ENCODE measurements at places on chromosomes 2 and 18. TPM values are rescaled to one million over a fixed set of nuclear protein-coding genes. Genes with fewer than 3 reads are reported as not detected.

The ALKAL2 gene
- not detected for total RNA-seq

The KLHL41 gene
- 3,308 TPM for total RNA-seq

The CYB5A gene
- total RNA-seq: 13.4 TPM

The DNAJC5G gene
- total RNA-seq: not detected

DNA sequence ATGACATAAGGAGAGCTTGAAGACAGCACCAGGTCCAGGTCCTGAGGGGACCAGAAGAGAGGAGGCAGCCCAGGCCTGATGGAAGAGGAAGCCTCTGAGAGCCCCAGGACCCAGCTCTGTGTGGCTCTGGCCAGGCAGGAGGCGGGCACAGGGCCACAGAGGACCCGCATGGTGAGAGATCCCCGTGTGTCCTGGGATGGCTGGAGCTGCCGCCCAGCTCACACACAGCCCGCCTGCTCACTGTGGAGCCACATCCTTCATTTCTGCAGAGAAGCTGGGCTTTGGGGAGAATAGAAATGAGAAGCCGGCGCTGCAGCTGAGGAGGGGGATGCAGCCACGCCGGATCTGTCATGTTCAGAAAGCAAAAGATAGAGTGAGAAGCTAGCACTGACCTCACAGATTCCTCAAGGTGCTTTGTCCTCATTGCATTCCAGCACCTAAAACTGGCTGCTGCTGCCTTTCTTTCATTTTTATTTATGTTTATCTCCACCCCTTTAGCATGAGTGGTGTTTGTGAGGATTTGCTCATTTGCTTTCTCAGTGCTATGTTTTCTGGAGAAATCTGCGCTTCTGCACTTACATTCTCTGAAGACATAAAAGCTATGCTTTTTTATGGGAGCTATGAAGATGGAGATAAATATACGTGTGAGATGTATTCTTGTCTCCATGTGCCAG lies 307.6 kb upstream of the MYT1L start:
- no peaks in the 10 kb centered on the region for H3K36me3 ChIP-seq
- H3K27ac ChIP-seq: no peak overlapping the region
- H3K4me1 ChIP-seq: no peaks in the 10 kb centered on the region

DNA sequence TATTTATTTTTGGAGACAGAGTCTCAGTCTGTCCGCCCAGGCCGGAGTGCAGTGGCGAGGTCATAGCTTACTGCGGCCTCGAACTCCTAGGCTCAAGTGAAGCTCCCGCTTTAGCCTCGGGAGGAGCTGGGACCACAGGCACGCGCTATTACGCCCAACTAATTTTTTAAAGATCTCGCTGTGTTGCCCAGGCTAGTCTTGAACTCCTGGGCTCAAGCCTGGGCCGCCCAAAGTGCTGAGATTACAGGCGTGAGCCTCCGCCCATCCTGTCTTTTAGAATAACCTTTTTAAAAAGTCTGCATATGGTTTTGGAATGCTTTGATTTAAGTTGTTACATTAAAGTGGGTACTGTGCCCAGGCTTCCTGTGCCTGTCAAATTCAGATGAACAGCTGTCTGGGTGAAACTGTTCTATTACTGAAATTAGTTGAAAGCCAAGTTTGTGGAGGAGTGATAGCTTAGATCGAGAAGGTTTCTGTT lies 944 bp downstream of the RAB3GAP1 start:
- H3K4me3 ChIP-seq: peak overlapping the region; percentile 85
- peaks cover 4% of the 10 kb centered on the region for H3K36me3 ChIP-seq
- peaks cover 40% of the 10 kb centered on the region for H3K4me1 ChIP-seq
- H3K27me3 ChIP-seq: no peaks in the 10 kb centered on the region
- peak overlapping the region; percentile 95 for H3K27ac ChIP-seq
- DNase-seq: no peak

GRCh38 chr2:119700866-119701265 lies 21.9 kb downstream of the TMEM177 start:
- H3K4me3 ChIP-seq: no peak overlapping the region
- no peak overlapping the region for H3K27ac ChIP-seq
- H3K36me3 ChIP-seq: no peaks in the 10 kb centered on the region
- no peaks in the 10 kb centered on the region for H3K27me3 ChIP-seq

DNA sequence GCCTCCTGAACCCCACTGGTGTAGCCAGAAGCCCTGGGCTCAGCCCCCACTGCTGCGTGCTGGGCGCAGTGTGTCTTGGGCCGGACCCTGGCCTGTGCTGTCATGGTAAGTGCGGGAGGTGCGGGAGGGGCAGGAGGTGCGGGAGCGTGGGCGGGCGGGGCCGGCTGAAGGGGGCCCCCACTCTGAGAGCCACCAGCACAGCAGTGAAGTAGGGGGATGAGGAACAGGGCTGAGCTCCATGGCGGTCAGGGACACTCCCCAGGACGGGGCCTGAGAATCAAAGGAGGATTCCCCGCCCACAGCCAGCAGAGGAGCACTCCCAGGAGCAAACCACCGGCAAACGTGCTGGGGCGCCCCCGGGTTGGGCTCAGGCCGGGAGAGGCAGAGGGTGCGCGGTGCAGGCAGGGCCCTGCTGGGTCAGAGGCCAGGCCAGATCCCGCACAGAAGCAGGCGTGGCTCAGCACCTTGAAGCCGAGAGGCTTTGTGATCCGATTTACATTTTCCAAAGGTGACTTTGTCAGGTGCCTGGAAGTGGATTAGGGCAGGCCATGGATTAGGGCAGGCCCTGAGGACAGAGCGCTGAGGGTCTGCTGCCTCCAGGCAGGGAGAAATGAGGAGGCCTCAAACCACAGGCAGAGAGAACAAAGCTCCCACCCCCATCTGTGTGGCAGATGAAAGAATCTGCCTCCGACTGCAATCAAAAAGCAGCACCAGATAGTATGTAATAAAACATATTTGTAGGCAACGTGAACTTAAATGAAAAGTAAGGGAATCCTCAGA lies 152.0 kb upstream of the RAB6C start:
- no peaks in the 10 kb centered on the region for H3K36me3 ChIP-seq
- no peaks in the 10 kb centered on the region for H3K4me1 ChIP-seq
- no peaks in the 10 kb centered on the region for H3K27me3 ChIP-seq
- no peak overlapping the region for H3K27ac ChIP-seq
- no peak for DNase-seq

DNA sequence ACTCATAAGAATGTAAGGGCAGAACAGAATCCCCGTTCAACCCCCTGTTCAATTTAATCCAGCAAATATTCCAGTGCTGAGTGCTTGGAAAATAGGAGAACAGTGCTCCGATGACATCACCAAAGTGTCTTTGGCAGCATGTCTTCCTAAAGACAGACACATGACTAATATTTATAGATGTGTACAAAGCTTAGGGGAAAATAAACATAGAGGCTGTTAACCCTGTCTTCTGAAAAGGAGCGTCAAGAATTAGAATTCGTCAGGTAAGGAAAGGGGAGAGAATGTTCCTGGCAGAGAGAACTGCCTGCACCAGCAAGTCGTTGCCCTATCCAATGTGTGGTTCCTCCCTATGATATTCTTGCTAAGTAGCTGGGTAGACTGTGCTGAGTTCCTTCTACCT lies 72.7 kb downstream of the PLB1 start:
- H3K4me3 ChIP-seq: no peak overlapping the region
- DNase-seq: no peak
- H3K27me3 ChIP-seq: no peaks in the 10 kb centered on the region
- H3K27ac ChIP-seq: peak overlapping the region; percentile 83

- H3K4me1 ChIP-seq: peaks cover 64% of the 10 kb centered on the region
- H3K4me3 ChIP-seq: no peak overlapping the region
- H3K27ac ChIP-seq: peak overlapping the region; percentile 87
- peak; percentile 48 for DNase-seq
- H3K36me3 ChIP-seq: no peaks in the 10 kb centered on the region
These were observed 11.5 kb downstream of the GNLY start for GRCh38 chr2:85705680-85706039.

DNA sequence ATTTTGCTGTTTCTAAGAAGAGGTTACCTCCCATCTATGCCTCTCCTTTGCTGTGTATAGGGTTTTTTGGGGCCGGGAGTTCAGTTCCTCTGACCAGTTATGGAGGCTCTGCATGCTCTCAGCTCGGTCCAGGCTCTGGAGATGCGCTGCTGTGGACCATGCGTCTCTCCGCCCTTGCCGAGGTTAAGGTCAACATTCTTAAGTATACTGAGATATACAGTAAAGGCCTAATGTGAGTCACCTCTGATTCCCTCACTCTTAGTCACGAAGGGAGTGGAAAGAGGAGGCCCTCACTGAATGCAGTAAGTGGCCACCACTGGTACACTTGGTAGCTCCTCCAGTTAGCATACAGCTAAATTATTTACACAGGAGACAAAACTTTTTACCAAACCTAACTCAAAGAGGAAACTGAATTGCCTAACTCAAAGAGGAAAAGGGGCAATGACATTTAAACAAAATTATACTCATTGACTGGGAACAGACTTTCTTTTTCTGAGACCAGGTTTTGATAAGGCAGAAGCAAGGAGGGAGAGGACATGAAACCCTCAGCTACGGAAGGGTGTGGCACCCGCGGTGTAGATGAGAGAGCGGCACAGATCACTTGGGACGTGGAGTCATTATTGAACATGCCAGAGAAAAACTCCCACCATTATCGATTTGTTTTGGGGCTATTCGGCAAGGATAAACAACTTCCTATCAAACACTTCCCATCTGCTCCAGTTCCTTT lies 98.7 kb downstream of the COPS8 start:
- H3K4me3 ChIP-seq: no peak overlapping the region
- H3K27ac ChIP-seq: no peak overlapping the region
- H3K4me1 ChIP-seq: no peaks in the 10 kb centered on the region
- H3K36me3 ChIP-seq: no peaks in the 10 kb centered on the region
- no peaks in the 10 kb centered on the region for H3K27me3 ChIP-seq
- no peak for DNase-seq

- peak; percentile 62 for DNase-seq
- H3K27ac ChIP-seq: peak within 1 kb of the TSS; percentile 94
- no peaks in the 10 kb centered on the region for H3K36me3 ChIP-seq
These were observed at the start of gene SOCS6 for GRCh38 chr18:70288851-70289328. SOCS6 (plus strand) TSS chr18:70289045; CDS start chr18:70324669, 35,624 bp downstream.

DNA sequence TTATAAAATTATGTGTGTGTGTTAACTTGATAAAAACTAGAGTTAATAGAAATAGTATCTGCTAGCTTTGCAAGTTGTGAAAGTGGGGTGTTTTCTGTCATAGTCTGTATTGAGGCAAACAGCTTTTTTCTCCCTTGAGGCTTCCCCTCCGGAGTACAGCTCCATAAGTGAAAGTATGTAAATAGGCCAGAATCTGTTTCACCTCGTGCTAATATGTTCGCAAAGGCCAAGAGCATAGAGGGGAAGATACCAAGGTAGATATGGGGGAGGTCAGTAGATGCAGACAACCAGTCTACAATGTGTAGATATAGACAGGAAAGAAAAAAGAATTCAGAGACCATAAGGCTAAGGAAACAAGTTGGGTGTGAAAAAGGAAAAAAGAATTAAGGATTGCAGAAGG lies 72.9 kb downstream of the PTRHD1 start:
- no peaks in the 10 kb centered on the region for H3K27me3 ChIP-seq
- peaks cover 30% of the 10 kb centered on the region for H3K36me3 ChIP-seq
- H3K27ac ChIP-seq: peak overlapping the region; percentile 81

GRCh38 chr2:74658516-74658915 lies 4.5 kb downstream of the SEMA4F start:
- H3K27ac ChIP-seq: no peak overlapping the region
- no peak overlapping the region for H3K4me3 ChIP-seq
- no peaks in the 10 kb centered on the region for H3K27me3 ChIP-seq

All from psoas muscle (tissue), 8 donors.